ENCODE measurements at places on chromosomes 2 and 18.

DNA sequence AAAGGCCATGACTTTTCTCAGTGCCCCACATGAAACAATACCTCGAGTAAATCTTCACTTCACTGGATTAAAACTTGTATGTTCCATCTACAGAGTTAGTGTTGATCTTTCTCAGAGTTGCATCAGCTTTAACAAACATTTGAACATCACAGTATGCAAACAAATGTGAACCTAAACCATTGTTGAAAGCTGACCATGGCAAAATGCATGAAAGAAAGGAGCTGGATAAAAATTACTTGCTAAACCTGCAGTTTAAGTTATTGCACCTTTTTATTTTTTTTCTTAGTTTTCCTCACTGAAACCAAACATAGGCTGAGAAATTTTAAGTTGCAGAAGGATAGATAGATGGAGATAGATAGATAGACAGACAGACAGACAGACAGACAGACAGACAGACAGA is 107.2 kb upstream of the UGP2 start:
- DNase-seq: no peak

DNA sequence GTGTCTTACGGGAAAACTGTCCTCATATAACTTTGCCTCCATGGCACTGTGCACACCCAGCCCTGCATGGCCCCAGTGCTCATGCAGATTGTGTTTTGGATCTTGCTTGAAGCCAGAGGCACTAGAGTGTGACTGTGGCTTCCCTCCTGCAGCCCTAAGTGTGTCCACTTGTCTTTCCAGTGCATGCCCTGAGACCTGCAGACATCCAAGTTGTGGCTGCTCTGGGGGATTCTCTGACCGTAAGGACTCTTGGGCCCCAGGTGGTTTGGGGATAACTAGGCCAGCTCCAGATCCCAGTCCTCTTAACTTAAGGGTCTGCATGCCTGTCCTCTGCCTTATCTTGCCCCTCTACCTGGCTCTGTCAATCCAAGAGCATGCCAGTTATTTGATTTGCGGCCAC is 96.6 kb downstream of the PLB1 start:
- DNase-seq: no peak

- DNase-seq: no peak
Observed at GRCh38 chr2:218988164-218988563, 3.2 kb upstream of the FEV start.

GRCh38 chr18:37764541-37765288 is 199.1 kb upstream of the CELF4 start:
- no peak for DNase-seq

DNA sequence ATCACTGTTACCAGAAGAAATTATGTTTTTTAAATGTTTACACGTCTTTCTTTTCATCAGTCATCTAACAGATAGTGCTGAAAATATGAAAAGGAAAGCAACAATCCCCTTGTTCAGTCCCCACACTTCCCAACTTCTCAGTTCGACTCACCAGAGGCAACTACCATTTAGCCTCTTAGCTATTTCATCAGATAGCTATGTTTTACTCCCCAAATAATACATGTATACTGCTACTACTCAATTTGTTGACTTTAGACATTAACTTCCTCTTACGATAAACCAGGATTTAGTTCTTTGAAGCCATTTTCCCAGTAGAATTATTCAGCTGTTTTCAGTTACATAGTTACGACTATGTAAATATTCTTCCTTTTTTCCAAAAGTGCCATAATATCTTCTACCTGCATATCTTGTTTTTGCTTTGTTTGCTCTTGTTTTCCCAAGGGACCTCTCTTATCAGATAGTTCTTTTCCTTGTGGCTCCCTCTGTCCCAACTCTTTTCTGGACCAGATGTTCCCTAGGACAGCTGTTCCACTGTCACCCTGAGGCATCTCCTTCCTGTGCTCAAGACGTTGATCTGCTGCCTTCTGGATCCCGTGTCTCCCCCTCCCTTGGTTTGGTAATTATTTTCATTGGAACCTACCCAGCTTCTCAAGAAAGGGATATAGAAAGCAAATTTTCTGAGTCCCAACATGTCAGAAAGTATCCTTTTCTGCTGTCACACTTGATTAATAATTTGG is 289.3 kb upstream of the TANK start:
- DNase-seq: peak; percentile 14

DNA sequence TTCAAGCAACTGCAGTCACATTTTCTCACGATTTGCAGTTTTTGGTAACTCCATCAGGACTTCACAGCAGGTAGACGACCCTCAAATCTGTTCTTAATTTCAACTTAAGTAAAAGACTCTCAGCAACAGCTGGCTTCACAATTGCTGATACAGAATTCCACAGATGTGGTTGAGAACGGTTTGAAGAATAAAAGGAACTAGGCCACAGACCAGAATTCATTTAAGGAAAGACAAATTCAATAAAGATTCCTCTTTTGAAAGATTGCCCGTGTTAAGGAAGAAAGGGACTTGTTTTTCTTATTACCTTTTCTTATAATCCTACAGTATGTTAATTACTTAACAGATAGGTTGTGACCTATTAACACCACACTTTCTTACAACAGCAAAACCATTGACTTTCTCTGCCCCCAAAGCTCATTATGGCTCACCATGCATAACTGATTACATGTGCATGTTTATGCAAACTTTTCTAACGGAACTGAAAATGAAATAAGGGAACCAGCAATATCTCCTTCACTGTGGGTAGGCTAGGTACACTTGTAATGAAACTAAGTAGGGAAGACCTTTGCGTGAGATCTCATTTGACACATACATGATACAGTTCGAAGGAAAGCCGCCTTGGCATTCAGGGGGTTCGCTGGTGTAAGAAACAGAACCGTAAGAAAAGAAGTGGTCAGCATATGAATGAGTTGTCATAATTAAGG is 4.7 kb upstream of the ZNF516 start:
- no peak for DNase-seq

- peak; percentile 45 for DNase-seq
Observed at GRCh38 chr2:217959723-217960122, 43.1 kb downstream of the TNS1 start.

DNA sequence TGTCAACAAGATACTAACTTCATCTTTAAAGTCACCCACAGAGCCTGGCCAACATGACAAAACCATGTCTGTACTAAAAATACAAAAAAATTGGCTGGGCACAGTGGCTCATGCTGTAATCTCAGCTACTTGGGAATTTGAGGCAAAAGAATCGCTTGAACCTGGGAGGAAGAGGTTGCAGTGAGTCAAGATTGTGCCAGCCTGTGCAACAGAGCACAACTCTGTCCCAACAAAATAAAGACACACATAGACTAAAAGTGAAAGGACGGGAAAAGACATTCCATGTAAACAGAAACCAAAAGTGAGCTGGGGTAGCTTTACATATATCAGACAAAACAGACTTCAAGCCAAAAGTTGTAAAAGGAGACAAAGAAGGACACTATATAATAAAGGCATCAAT is 34.8 kb downstream of the USP34 start:
- DNase-seq: no peak

DNA sequence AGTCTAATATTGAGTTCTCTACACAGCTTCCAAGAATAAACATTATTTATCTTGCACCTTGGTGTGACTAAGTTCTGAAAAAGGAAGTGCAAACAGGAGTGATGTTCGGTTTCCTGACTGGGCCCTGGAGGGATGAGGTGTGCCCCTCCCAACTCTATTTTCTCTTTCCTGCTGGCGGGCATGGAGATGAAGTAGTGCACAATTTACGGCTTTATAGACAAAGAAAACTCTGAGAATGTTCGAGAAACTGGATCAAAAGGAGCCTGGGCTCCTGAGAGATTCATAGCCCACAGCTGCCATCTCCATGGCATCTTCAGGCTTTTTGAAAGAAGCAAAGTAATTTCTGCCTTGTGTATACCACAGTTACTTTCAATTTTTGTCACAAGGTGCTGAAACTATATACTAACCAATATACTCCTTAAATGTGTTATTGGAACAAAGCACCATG is 22.3 kb downstream of the LRATD1 start:
- DNase-seq: no peak

DNA sequence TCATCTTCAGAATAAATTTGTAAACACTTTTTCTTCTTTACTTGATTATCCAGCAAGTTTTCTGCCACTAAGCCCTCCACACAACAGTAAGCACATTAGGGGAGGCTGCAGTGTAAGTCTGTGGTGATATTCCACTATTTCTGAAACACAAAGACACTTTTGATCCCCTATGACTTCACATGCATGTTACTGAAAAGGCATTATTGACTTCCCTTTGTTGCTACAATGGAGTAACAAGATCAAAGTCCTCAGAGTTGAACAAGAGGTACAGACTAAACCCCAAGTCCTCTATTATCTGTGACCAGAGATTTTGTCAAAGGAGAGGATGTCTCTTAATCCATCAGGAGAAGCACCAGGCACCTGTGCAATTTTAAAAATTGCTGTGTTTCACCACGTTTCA is 157.9 kb downstream of the CD226 start:
- no peak for DNase-seq

- DNase-seq: no peak
Observed at GRCh38 chr2:64341461-64341860, 112.5 kb upstream of the LGALSL start.

All from amniotic epithelial cell (primary cell).